Putamen (tissue), 1 donor: ENCODE measurements at places on chromosomes 6 and 20.

DNA sequence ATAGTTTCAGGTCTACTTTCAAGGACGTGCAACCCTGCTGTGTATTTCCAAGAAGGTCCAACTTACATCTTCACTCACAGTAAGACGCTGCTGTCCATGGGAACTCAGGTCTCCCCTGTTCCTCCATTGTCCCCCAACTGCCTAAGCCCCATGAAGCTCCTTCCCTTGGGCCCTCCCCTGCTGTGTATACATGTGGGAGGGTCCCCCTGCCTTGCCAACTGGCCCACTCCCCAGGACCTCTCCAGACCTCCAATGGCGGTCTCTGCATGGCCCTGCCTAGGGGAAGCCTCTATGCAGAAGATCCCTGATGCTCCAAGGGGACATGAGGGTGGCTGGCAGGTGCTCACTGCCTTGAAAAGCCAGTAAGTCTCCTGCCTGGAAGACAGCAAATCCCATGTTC, 186.7 kb upstream of the CST7 start:
- no peak for DNase-seq

GRCh38 chr20:6705106-6705766, 62.2 kb upstream of the BMP2 start:
- no peak for DNase-seq

DNA sequence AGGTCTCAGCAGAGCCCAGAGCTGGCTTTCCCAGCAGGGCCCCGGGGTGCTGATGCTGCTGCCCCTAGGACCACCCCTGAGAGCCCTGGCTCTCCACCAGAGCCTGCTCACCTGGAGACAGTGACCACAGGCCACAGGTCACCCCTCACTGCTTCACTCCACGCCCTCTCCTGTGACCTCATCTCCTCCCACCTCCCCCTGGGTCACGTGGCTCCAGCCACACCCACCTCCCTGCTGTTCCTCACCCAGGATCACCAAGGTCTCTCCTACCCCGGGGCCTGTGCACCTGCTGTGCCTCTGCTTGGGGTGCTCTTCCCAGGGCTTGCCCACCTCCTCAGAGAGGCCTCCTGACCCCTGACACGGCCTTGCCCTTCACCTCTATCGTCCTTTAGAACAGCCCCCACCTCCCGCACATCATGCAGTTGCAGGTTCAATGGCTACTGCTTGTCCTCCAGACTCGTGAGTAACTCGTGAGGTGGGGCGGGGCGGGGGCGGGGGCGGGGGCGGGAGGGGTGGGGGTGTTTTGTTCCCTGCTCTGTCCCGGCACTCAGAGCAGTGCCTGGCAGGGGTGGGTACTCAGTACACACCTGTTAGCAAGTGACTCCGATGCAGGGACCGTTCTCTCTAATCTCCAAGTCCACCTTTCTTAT, 468.0 kb downstream of the PREX1 start:
- no peak for DNase-seq

- DNase-seq: no peak
Observed at GRCh38 chr6:16103722-16104121, 25.2 kb upstream of the MYLIP start.

DNA sequence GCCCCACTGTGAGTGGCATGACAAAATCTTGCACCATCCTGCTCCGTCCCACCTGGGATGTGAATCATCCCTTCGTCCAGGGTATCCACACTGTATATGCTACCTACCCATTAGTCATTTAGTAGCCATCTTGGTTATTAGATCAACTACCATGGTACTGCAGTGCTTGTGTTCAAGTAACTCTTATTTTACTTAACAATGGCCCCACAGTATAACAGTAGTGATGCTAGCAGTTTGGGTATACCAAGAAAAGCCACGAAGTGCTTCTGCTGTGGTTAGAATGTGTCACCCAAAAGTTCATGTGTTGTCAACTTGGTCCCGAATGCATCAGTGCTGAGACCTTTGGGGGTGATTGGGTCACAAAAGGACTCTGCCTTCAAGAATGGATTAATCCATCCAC, 11.7 kb downstream of the OSER1 start:
- no peak for DNase-seq

- no peak for DNase-seq
Observed at GRCh38 chr20:62822788-62823651, 6.2 kb downstream of the COL9A3 start.

DNA sequence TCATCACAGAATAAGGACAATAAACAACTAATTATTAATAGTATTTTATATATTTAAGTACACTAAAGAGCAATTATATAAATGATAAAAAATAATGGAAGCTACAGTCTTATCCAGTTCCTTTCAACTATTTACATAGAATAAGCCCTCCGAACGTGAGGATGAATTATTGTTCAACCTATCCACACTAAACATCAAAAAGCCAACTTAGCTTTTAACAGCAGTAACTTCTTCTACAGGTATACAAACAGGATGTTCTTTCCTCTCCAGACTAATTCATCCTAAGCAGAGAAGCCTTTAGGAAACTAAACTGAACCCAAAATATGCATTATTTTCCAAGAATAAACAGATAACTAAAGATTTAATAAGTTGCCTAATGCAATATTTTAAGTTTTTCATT, 2.3 kb downstream of the FKBP5 start:
- no peak for DNase-seq

GRCh38 chr20:56004611-56005388, 519 bp downstream of the CBLN4 start:
- DNase-seq: no peak

DNA sequence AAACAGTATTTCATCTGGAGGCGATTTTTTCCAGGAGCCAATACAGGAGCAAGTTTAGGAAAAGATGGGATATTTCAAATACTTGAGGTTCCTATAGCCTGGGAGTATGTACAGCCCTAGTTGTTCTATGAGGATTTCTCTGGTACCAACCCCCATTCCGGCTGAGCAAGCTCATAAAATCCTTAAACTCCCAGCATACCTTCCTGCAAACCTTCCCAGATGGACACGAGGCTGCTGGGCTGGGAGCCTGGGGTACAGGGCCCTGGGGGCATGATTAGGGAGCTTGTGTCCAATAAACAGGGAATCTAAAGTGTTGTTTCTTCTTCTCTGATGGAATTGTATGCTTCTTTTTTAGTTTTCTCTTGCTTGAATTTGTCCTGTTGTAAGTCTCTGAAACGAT, 1.5 kb downstream of the PRRC2A start:
- no peak for DNase-seq

DNA sequence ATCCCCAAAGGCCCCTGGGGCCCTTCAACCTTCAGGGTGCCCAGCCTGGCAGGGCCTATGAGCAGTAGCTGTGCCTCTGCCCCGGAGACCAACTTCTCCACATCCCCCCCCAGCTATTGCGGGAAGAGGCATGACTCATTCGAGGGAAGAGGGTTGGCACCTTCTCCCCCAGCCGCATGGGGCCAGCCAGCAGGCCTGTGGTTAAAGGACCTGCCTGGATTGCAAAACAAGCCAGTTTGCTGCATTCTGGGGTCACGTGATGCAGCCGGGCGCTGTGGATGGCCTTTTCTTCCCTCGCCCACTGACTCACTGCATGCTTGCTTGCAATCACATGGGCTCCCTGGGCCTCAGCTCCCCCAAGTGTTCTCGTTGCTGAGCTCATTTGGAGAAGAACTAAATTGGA, 182.5 kb downstream of the MAFB start:
- peak; percentile 57 for DNase-seq
